Mucosa of descending colon (tissue), 3 donors: ENCODE measurements at places on chromosomes 16 and 17.
A peak's percentile ranks its signal among the peaks of the same experiment; 100 is the strongest.

DNA sequence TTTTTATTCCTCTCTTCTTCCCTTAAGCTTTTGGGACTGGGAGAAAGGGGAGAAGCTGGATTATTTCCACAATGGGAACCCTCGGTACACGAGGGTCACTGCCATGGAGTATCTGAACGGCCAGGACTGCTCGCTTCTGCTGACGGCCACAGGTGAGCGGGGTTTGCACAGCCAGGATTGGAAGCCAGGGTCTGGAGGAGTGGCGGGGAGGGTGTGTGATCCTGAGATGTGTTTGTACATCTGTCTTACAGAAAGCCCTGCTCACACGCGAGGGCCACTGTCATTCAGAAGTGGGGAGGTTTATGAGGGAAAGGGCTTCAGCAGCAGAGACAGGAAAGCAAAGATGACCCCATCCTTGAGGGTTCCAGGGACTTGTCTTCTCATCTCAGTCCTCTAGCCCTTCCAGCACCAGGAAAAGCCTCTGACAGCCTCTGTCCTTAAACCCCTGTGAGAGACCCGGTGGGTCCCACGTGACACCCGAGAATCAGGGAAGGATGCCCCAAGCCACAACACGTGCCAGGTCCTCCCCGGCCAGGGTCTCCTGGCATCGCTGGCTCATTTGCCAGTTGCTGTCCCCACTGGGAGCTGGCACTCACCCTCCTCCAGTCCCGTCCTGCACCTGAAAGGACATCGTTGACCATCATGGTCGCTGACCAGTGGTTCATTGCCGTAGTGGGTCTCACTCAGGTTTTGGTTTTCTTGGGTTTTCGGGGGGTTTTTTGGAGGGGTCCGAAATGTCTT, 44.3 kb upstream of the CHMP6 start:
- DNase-seq: no peak

GRCh38 chr17:2945299-2945698, 118.1 kb downstream of the OR1D5 start:
- no peak for DNase-seq

- no peak for DNase-seq
Measured at GRCh38 chr16:19173059-19173458, 5.0 kb downstream of the SYT17 start.

GRCh38 chr16:48277158-48277557, 29.8 kb upstream of the ABCC11 start:
- peak; percentile 58 for DNase-seq

DNA sequence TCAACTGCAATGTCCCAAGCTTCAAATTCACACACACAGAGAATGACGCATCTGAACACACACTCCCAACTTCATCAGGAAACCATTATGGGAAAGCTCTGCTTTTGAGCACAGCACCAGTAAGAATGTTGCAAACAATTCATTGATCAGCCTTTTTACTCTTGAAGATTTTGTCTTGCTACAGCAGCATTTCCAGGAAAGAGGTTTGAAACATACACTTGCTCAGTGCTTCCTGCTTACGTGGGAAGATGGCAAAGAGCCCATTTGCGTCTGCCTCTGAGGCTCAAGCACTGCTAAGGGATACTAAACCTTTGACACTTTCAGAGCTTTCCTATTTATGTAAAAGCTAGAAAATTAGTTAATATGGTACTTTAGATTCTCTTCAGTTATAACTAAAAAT, 77.2 kb upstream of the MON1B start:
- no peak for DNase-seq

DNA sequence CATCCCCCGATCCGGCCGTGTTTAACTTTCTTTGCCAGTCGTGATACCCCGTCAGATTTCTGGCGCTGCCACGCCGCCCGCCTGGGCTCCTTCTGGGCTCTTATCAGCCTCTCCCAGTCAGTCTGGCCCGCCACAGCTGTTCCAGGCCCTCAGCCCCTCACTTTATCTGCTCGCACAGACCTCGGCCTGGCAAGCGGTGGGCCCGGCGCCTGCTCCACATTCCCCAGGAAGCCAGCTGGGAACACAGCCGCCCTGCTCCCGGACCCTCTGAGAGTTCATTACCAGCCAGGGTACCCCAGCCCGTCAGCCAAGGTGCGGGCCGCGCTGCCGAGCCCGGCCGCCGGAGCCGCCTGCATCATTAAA, 157.5 kb downstream of the ZNF423 start:
- no peak for DNase-seq
